ENCODE measurements at places on chromosomes 12 and 14.

DNA sequence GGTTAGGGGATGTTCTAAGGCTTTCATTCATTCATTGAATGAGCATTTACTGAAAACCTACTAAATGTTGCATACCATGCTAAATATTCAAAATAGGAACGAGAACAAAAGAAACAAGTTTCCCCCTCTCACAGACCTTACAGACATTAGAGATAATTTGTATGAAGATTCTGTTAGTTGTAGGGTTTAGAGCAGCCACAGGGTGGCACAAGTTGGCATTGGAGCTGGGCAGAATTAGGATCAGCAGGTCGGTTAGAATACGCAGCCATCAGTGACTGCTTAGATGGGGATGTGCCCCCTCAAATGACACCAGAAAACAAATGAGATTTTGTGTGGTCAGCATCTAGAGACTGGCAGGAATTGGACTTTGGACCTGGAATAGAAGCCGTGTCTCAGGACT lies 166.3 kb upstream of the DAAM1 start:
- no peak for DNase-seq

GRCh38 chr12:4135919-4136605 lies 137.5 kb upstream of the CCND2 start:
- DNase-seq, result no peak

DNA sequence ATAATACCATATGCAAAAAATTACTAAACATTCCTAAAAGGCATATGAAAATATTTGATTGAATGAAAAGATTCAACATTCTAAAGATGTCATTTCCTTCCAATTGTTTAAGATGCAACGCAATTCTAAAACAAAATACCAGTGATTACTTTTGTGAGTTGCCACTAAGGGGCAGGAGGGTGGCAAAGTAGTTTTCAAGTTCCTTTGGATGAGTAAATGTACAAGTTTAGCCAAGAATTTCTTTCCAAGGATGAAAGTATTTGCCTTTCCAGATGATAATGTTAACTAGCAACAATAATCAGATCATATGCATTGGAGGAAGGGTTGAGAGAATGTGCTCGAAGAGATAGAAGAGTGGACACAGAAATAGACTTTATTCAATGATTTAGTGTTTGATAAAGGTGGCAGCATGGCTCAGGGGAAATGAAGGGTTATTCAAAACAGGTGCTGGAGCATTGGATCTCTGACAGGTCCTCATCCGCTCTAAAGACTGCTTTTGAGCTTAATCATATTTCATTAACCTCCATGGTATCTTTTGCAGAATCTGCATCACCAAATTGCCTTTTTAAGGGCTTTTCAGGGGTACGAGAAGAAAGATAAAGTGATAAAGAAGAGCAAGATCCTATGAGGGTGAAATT lies 678.5 kb upstream of the TBX3 start:
- no peak for DNase-seq

GRCh38 chr12:108583991-108584390 lies 13.9 kb downstream of the TMEM119 start:
- DNase-seq, result no peak

DNA sequence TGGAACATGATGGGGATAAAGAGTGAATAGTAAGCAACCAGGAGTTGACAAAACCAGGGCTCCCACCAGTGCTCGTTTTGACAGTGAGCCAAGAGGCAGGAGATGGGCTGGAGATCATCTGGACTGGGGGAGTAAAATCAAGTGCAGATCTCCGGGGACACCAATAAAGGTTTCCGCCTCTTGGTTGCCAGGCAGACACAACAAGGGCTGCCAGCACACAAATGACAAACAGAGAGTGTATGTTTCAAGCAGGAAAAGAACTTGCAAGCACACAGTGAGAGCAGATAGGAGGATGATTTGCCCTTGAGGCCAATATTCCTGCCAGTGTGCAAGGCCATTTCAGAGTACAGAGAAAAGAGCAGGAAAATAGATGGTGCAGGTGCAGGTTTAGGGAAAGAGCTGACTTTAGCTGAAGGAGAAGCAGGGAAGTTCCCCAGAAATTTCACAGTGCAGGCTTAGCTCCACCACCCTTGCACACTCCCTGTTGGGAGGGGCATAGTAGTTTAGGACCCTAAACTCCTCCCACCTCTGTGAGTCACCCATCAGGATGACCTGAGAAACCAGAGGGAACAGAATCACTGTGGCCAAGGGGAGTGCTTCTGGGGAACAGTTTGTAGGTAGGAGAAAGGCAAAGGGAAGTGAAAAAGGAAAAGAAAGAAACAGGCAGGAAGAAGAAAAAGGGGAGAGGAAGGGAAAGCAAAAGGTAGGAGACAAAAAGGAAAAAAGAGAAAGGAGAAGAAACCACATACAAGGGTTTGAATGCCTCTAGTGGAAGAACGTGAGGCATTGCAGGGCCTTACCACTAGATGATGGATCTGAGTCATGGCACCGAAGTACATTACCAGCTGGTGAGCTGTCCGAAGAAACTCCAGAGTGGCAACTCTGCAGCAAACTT lies 404.4 kb downstream of the SLC6A15 start:
- no peak for DNase-seq

DNA sequence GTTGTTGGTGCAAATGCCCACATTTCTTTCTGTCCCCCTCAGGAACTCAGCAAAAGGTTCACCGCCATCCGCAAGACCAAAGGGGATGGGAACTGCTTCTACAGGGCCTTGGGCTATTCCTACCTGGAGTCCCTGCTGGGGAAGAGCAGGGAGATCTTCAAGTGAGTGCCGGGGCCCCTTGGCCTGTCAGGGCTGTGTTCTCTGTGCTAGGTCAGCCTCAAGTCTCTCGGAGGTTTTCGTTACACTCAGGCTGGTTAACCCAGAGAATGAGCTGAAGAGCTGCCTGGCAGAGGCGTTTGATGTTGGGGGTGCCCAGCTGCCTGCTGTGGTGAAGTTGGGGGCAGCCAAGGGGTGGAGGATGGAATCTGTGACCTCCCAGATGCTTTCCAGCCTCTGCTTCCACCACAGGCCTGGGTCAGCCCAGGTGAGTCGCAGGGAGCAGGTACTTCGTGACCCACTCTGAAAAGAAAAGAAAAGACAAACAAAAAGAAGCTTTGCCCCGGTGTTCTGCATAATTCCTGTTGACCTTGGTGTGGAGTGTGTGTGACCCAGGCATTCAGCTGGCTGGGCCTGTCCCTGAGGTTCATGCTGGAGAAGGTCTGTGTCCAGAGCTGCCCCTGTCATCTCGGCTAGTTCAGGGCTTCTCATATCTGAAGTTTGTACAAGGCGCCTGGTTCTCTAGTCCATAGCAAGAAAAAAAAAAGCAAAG lies 12.9 kb downstream of the OTUB2 start:
- DNase-seq, result no peak

GRCh38 chr14:101482066-101482465 lies 79.2 kb upstream of the DIO3 start:
- DNase-seq, result no peak

GRCh38 chr14:22872833-22873520 lies 1.4 kb downstream of the LRP10 start:
- no peak for DNase-seq

DNA sequence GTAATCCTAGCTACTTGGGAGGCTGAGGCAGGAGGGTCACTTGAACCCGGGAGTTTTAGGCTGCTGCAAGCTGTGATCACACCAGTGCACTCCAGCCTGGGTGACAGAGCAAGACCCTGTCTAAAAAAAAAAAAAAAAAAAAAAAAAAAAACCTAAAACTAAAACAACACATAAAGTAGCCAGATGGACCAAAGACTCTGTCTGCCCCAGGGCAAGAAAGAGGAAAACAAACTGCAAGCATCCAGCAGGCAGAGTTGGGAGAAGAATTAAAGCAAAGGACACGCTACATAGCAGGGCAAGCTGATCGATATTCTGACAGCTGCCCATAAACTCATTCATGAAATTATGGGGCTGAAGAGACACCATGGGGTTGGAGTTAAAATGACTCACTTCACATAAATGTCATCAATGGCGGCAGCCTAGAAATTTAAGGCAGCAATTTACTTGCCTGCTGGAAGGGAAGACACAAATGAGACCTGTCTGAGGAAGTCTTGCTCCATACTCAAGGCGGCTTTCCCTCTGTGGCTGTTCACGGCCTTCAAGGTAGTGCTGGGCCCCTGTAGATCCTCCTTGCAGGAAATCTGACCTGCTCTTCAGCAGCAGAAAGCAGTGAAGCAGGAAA lies 259.1 kb upstream of the FKBP4 start:
- no peak for DNase-seq

- no peak for DNase-seq
Observed at GRCh38 chr12:118325081-118325480, 47.6 kb downstream of the TAOK3 start.

DNA sequence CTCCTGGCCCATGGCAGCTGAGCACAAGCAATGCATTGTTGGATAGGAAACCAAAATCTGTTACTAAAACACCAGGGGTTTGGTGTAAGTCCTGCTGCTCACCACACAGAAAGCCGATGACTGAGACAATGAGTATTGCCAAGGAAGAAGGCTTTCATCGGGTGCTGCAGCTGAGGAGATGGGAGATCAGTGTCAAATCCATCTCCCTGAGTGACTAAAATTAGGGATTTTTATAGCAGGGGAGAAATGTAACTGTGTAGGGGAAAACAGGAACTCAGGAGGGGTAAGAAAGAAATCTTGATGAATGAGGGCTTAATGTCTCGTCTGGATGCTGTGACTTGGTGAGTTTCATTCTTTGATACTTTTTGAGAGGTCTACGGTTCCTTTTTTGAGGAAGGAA lies 97.9 kb downstream of the KCNMB4 start:
- DNase-seq, result no peak

DNA sequence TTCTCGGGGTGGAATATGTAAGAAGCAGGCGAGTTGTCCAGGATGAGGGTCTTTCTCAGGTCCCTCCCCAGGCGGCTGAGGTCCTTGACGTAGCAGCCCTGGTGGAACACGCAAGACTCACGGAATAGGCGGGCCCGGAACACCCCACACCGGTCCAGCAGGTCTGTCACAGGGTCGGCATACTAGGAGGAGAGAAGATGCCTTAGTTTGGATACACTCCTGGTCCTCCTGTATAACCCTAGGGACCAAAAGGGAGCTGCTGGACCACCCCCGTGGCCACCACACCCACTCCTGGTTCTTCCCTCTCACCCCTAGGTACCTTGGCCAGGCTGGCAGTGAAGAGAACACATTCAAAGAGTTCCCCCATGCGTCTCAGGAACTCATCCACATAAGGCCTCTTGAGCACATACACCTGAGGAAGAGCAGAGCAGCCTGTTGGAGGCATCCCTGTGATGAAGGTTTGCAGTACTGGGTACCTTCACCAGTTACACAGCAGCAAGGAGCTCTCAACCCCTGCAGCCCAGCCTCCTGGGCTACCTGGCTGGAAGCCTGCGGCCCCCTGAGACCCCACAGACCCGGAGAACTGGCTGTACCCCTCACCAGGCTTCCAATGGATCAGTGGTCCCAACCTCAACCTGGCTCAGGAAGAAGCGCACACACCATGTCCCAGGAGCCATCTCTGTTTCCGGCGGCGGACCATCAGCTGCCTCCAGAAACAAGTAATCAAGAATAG lies 5.5 kb upstream of the AVIL start:
- DNase-seq, result no peak

DNA sequence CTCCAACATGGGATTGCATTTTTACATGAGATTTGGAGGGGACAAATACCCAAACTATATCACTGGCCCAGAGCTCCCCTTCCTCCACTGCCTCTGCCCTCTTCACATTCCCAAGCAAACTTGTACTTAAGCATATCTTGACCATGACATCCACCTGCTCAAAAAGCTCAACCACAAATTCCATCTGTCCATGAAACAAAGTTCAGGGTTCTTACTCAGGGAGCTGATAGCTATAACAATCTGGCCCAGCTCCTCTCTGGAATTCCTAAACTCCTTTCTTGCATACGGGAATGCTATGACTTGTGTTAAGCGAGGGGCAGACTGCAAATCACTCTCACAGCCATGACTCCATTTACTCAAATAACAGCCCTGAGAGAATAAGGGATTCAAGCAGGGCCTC lies 152.1 kb downstream of the GALC start:
- no peak for DNase-seq

- DNase-seq, result no peak
Observed at GRCh38 chr14:63896278-63896720, 43.5 kb downstream of the SYNE2 start.

DNA sequence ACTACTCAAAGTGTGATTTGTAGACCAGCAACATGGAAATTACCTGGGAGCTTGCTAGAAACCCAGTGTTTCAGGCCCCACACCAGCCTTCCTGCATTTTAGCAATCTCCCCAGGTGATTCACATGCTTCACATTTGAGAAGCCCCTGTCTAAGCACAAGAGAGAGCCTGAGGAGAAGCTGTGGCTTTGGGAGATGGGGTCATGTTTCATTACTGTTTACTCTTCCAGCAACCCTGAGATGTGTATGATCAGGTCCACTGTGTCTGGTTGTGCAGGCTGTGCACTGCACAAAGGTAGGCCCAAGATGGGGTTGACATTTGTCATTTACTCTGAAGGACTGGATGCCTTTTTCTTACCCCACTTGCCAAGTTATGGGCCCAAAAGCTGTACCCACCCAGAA lies 190.1 kb downstream of the SLC41A2 start:
- no peak for DNase-seq

DNA sequence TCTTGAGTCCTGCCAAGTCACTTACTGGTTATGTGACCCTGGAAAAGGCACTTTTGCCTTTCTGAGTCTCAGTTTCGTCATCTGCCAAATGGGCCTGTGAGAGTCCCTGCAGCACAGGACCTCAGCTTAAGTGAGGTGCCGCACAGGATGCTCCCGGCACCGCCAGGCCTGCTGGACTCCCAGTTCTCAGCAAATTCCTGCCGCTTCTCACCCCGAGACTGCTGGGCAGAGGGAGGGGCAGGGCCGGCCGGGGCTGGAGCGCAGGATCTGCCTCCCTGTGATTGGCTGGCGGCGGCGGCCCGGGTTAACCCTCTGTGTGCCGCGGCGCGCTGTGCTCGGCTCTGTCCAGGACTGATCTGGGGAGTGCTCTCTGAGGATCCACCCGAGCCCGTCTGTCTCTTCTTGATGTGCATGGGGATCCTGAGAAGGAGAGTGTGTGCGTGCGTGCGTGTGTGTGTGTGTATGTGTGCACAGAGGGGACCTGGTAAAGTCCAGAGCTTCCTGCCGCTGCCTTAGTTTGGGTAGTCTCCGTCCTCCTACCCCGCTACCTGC lies 8.6 kb downstream of the SETD1B start:
- DNase-seq, result no peak

DNA sequence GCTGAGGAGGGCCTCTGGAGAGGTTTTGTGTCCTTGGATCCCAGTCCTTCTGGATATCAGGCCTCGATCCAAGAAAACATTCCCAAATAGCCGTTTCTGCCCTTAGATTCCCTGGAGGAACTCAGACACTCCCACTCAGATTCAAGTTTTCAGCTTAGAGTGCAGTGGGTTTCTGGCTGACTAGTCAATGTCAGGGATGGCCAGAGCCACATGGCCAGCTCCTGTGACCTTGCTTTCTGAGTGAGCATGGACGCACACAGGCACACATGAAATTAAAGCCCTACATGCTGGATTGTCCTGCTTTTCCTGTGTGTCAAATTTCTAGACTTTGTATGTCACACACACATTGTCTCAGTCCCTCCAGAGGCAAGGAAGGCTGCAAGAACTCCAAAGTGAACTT lies 86.2 kb downstream of the TNFAIP2 start:
- no peak for DNase-seq

- DNase-seq, result no peak
Observed at GRCh38 chr12:27449893-27450534, 3.5 kb downstream of the SMCO2 start.

- no peak for DNase-seq
Observed at GRCh38 chr14:72070458-72070857, 138.2 kb downstream of the RGS6 start.

- DNase-seq, result no peak
Observed at GRCh38 chr12:130153803-130154202, 8.5 kb upstream of the FZD10 start.
